ENCODE measurements at places on chromosomes 2 and 18. TPM values are rescaled to one million over a fixed set of nuclear protein-coding genes. Genes with fewer than 3 reads are reported as not detected.

- no peak for DNase-seq
Observed at GRCh38 chr2:134338208-134338607, 84.3 kb downstream of the MGAT5 start.

GRCh38 chr18:62510789-62511188, 12.0 kb upstream of the ZCCHC2 start:
- DNase-seq: no peak

DNA sequence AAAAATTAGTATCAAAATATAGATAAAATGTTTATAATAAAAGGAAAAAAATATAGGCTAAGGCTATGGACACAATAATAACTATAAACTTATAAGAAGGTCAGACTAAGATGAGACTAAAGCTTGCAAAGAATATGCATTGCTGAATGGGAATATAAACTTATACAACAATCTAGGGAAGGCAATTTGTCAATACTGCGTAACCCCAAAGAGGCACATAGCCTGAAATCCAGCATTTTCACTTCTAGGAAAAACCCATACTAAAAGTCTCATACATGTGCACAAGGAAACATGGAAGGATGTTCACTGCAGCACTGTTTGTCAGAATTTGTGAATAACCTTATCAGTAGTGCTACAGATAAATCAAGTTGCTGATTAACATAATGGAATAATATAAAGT, 45.5 kb downstream of the FANCL start:
- DNase-seq: no peak

GALR1 gene
- 0.14 TPM for total RNA-seq

GRCh38 chr2:125167820-125168219, 1142.7 kb downstream of the CNTNAP5 start:
- no peak for DNase-seq
